ENCODE measurements at places on chromosomes 3 and 15. TPM values are rescaled to one million over a fixed set of nuclear protein-coding genes. Genes with fewer than 3 reads are reported as not detected.

THRB gene
- 0.93 TPM for total RNA-seq

ZPLD1 gene
- total RNA-seq = not detected

PDCD6IP gene
- total RNA-seq = 485 TPM

GOLGA8S gene
- total RNA-seq = 0.07 TPM

SPINT1 gene
- 0.93 TPM for total RNA-seq

SMAD6 gene
- total RNA-seq = 22.0 TPM

SFMBT1 gene
- total RNA-seq = 5.1 TPM

PRR20G gene
- total RNA-seq = not detected

ATP8B4 gene
- not detected for total RNA-seq

TMEM212 gene
- not detected for total RNA-seq

TUSC7 gene
- total RNA-seq = not detected

GOLGA8R gene
- total RNA-seq = 1.3 TPM

C3orf33 gene
- total RNA-seq = 2.4 TPM

ZNF385D gene
- 0.14 TPM for total RNA-seq

RETNLB gene
- total RNA-seq = not detected

MYO5C gene
- total RNA-seq = 11.7 TPM

RTP1 gene
- total RNA-seq = not detected

ZIC4 gene
- total RNA-seq = not detected

EDEM1 gene
- 61.6 TPM for total RNA-seq

SLC12A1 gene
- total RNA-seq = not detected

GOLGA6L10 gene
- 0.40 TPM for total RNA-seq

C3orf85 gene
- not detected for total RNA-seq

IL16 gene
- 0.93 TPM for total RNA-seq

ANKRD34C gene
- total RNA-seq = not detected

GOLGA6L7 gene
- not detected for total RNA-seq

TRIM42 gene
- total RNA-seq = not detected

SCG5 gene
- total RNA-seq = 0.29 TPM

ROBO2 gene
- not detected for total RNA-seq

LRRC49 gene
- total RNA-seq = 10.0 TPM

GADL1 gene
- total RNA-seq = 1.1 TPM

PLA2G4D gene
- not detected for total RNA-seq

IMPG2 gene
- 0.50 TPM for total RNA-seq

ZNF654 gene
- 35.0 TPM for total RNA-seq

RBMS3 gene
- total RNA-seq = 49.6 TPM

LOXL1 gene
- total RNA-seq = 4.4 TPM

CLDN1 gene
- 0.27 TPM for total RNA-seq
